T47D (cell line): ENCODE measurements at places on chromosomes 2 and 18.

DNA sequence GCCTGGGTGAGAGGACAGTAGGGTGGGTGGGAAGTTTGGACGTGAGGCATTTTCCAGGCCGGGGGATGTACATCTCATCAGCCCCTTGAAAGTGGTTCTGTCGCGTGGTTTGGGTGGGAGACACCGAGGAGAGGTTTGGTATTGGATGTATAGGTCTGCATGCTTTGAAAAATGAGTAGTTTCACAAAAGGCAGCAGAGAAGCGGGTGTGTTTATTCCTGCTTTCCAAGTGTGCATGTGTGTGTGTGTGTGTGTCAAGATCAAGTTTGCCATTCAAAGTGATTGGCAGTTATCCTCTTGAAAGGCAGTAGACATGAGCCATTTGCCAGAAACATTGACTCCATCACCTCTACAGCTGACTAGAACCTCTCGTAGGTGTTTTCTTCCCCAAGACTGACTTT is 423.1 kb upstream of the POU3F3 start:
- DNase-seq: no peak

DNA sequence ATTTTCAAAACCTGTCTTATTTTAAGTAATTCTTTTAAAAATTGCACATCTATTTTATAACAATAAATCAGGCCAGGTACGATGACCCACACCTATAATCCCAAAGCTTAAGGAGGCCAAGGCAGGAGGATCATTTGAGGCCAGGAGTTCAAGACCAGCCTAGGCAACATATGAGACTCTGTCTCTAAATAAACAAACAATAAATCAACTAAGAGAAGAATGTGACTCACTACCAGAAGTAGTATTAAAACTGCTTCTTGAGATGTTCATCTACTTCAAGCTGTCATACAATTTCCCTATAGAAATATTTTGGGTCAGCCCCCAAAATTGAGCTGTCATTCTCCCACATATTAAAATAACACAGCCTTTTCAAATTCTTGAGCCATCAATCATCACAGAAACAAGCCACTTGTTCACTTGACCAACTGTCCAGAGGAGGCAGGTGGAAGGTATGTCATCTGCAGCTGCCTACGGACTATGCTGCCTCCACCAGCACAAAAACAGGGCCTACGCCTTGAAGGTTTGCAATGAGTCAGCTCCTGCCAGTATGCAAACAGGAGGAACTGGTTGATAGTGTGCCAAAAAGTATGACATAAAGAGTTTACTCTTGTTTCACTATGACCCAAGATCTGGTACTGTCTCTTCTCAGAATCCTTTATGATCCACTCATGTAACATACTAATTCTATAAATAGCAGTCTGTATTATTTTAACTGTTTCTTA is 33.6 kb downstream of the KIDINS220 start:
- DNase-seq: peak; percentile 37

- no peak for DNase-seq
Measured at GRCh38 chr2:67108231-67108630, 288.9 kb upstream of the ETAA1 start.

DNA sequence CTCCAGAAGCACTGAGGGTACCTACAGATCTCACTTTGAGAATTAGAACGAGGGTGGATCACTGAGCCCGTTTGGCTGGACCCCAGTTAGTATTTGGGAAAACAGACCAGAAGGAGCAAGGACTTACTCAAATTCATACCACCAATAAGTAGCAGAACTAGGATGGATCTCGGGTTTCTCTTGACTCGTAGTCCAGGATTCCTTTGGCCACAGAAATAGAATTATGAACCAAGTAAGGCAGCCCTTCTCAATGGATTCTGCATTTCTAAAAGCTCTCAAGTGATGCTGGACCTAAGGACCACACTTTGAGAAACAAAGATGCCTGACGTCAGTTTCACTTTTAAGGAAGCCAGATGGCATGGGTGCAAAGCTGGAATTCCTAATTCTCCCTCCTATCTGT is 153.0 kb downstream of the KLHL29 start:
- DNase-seq: no peak

- no peak for DNase-seq
Measured at GRCh38 chr2:23385351-23385747, 370 bp downstream of the KLHL29 start.

GRCh38 chr2:211990335-211990734 is 548.3 kb downstream of the ERBB4 start:
- no peak for DNase-seq

DNA sequence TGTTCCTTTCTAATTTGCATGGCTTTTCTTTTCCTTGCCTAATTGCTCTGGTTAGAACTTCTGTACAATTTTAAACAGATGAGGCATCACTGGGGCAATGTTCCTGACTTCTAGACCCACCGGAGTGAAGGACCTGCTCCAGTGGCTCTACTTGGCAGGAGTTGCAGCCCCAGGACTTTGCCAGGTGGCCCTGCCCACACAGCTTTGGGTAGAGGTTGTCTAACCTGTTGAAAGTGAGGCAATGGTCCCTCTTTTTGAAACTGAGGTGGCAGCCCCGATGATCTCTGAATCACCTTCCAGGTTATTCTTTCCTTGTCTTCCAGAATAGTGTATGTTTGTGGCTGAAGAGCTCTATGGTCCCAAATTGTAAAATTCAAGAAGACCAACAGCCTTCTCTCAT is 29.9 kb upstream of the ZNF512 start:
- DNase-seq: no peak

DNA sequence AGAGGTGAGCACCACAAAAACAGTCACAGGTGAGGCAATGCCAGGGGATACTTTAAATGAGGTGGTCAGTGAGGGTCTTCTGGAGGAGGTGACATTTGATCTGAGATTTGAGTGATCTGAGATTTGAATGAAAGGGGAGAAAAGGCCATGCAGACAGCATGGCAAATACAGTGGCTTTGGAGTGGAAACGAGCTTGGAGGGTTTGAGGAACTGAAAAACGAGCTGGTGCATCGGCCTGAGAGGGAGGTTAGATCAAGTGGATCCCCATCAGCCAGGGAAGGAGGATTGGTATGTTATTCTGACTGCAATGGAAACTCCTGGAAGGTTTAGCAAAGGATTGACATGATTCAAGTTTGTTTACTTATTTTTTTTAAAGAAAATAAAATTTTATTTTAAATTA is 245.1 kb downstream of the KCNS3 start:
- DNase-seq: no peak

- DNase-seq: no peak
Measured at GRCh38 chr18:77262643-77263465, 13.2 kb downstream of the GALR1 start.

GRCh38 chr2:138493334-138493733 is 8.2 kb upstream of the SPOPL start:
- no peak for DNase-seq

DNA sequence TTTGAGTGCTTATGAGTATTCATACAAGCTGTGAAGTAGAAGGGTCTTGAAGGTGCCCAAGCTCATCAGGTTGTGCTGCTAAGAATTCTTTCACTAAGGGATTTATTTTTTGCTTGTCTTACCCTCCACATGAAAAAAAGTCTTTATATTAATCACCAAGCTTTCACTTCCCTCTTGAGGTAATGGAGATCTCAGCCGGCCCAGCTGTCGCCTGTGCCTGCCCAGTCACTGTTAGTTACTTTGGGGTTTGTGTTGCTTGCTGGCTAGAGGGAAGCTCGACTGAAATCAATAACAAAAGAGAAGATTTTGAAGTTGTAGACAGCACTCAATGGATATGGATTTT is 21.9 kb downstream of the MC2R start:
- DNase-seq: no peak

- DNase-seq: peak; percentile 75
Measured at GRCh38 chr2:134120733-134121630, 132.9 kb upstream of the MGAT5 start.

- peak; percentile 22 for DNase-seq
Measured at GRCh38 chr18:32469190-32469651, 1.5 kb downstream of the GAREM1 start.

- no peak for DNase-seq
Measured at GRCh38 chr2:212683346-212684097, 144.9 kb upstream of the ERBB4 start.

DNA sequence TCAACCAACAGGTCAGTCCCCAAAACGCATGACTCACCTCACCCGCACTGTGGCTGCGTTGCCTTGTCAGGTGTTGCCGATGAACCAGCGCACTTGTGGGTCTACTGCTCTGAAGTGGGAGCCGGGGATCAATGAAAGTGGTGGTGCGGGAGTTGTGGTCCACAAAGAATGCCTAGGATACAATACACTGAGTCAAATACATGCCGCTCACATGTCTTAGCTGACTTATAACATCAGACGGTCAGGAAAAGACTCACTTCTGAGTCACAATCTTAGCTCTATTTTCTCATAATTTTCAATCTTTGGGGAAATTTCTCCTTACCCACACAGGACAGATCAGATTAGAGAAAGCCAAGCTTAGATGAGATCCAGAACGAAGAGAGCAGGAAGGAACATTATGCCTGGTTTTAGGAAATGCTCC is 107.1 kb upstream of the STK17B start:
- DNase-seq: no peak

GRCh38 chr2:67834482-67834881 is 228.3 kb downstream of the C1D start:
- no peak for DNase-seq

- peak; percentile 78 for DNase-seq
Measured at GRCh38 chr2:98649135-98649991, 41.0 kb downstream of the UNC50 start.
